ENCODE measurements at places on chromosomes 2 and 18.

DNA sequence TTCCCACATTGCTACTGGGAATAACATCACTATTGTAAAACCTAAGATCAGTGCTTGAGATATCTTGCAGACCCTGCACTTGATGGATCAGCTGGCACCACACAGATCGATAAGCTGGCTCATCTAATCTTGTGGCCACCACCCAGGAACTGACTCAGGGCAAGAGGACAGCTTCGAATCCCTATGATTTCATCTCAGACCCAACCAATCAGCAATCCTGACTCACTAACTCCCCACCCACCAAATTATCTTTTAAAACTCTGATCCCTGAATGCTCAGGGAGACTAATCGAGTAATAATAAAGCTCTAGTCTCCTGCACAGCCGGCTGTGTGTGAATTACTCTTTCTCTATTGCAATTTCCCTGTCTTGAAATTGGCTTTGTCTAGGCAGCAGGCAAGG lies 11.3 kb upstream of the TEX44 start:
- no peak for DNase-seq

- DNase-seq = no peak
These were observed 10.9 kb downstream of the ID2 start for GRCh38 chr2:8692783-8693156.

- DNase-seq = no peak
These were observed 133.1 kb downstream of the GCA start for GRCh38 chr2:162477011-162477410.

DNA sequence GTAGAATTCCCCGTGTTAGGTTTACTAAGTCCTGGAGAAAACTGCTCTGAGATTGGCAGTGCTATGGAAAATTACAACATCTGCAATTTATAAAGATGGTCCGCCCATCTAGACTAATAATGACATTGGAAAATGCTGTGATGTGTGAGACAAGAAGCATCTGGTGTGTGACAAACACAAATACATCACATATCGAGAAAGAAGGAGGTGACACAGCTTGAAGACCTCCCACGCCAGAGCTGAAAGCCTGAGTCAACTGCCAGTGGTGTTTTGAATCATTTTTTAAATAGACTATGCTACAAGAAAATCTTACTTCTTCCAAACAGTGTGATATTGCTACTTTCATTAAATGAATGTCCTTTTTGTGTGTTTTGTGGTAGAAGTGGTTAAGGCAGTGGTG lies 8.6 kb upstream of the ANO7 start:
- no peak for DNase-seq

GRCh38 chr18:25282282-25282681 lies 69.7 kb downstream of the ZNF521 start:
- no peak for DNase-seq

- no peak for DNase-seq
These were observed 52.0 kb downstream of the ANKRD44 start for GRCh38 chr2:197258580-197258979.

DNA sequence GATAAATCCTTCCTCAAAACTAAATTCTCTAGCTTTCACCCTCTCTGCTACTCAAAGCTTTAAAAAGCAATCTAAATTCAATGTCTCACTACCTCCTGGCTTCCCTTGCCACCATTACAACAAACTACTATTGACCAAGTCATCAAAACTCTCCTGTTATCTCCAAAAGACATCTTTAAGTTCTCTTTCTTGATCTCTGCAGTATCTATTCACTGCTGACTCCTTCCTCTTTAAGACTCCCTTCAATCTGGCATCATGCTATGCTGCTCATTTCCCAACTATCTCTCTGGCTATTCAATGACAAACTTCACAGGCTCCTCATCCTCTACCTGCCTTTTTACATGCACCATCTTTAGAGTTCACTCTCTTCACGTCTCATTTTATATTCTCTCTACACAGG lies 5.9 kb downstream of the PPP3R1 start:
- DNase-seq = no peak

- DNase-seq = no peak
These were observed 6.2 kb downstream of the PAIP2B start for GRCh38 chr2:71220743-71221142.

- DNase-seq = no peak
These were observed 200.9 kb downstream of the SETBP1 start for GRCh38 chr18:44881461-44882162.

- no peak for DNase-seq
These were observed 3.3 kb downstream of the SEMA4C start for GRCh38 chr2:96866586-96866985.

GRCh38 chr2:150486539-150487484 lies 655 bp downstream of the RND3 start:
- DNase-seq = no peak

GRCh38 chr2:95346231-95346737 lies 49.1 kb downstream of the KCNIP3 start:
- no peak for DNase-seq

DNA sequence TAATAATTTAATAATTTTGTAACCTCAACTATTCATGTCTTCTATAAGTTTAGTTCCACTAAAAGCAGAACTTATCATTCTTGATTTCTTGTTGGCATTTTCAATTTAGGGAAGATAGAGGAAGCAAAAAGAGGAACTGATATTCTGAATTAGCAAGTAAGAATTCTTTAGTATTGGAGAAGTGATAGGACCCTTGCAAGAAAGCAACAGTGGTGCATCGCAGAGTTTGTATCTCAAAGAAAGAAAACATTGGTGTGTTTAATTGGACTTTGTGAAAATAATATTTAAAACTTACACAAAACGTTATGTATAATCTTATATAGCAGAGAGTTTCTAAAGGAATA lies 36.5 kb upstream of the TNFRSF11A start:
- no peak for DNase-seq
